H1 (cell line): ENCODE measurements at places on chromosomes 1 and 21. TPM values are rescaled to one million over a fixed set of nuclear protein-coding genes. Genes with fewer than 3 reads are reported as not detected.

DNA sequence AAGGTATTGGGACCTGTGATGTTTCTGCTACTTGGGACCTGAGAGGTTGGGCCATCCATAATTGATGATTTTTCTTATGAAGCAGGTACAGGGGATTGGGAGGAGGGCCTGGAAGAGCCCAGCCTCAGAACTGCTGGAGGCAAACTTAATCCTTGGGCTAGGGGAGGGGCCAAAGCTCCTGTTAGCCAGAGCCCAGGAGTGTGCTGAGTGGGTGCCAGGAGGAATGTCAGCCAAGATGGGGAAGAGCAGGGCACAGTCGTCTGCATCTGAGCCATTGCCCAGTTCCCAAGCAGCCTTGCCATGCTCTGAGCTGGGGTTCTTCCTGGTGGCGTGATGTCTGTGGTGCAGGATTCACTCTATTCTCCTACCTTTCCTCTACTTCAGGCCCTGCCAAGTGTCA is 5.8 kb downstream of the MAPKAPK2 start:
- no peak for DNase-seq

- no peak for DNase-seq
These were observed 29.3 kb downstream of the SDC3 start for GRCh38 chr1:30879126-30879786.

Gene FMN2
- total RNA-seq, result 1.7 and 2.0 TPM in 2 replicates

Gene CLEC20A
- total RNA-seq, result not detected in 2 replicates
